Body of pancreas (tissue), 4 donors: ENCODE measurements at places on chromosomes 5 and 9. TPM values are rescaled to one million over a fixed set of nuclear protein-coding genes. Genes with fewer than 3 reads are reported as not detected.

ACTBL2 gene
- not detected for total RNA-seq

AFAP1L1 gene
- 2.9 TPM for total RNA-seq

HNRNPAB gene
- 73.8 TPM for total RNA-seq

MEIKIN gene
- total RNA-seq = 39.2 TPM

ADRA1B gene
- total RNA-seq = 0.26 TPM

SRP19 gene
- 42.3 TPM for total RNA-seq

TAF1L gene
- not detected for total RNA-seq

ARL10 gene
- 2.9 TPM for total RNA-seq

LCN15 gene
- total RNA-seq = not detected

GRCh38 chr9:101849102-101849707, 110.8 kb upstream of the GRIN3A start:
- no peak overlapping the region for H3K27ac ChIP-seq
- no peak for DNase-seq
- H3K27me3 ChIP-seq = no peaks in the 10 kb centered on the region
- H3K4me1 ChIP-seq = no peaks in the 10 kb centered on the region

DNA sequence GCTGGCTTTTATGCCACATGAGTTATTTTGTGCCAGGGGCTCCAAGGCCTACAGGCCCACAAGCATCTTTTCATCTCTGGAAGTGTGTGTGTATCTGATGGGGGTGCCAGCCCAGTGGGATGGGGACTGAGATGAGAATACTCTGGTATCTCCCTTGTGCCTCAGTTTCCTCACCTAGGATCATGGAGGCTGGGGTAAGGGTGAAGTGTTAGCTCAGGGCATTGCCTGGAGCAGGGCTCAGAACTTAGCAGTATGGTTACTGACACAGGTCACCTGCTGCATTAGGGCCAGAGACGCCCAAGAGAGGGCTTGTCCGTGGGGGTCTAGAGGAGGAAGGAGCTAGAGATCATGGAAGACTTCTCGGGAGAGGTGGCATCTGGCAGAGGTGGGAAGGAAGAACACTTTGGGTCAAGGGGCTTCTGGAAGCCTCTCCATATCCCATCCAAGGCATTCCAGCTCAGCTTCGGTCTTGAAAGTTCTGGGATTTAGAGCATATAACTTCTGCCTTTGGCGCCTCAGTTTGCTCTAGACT, 742 bp upstream of the WNK2 start:
- no peak overlapping the region for H3K27ac ChIP-seq
- H3K36me3 ChIP-seq = no peaks in the 10 kb centered on the region
- H3K4me3 ChIP-seq = no peak overlapping the region
- no peaks in the 10 kb centered on the region for H3K27me3 ChIP-seq

DNA sequence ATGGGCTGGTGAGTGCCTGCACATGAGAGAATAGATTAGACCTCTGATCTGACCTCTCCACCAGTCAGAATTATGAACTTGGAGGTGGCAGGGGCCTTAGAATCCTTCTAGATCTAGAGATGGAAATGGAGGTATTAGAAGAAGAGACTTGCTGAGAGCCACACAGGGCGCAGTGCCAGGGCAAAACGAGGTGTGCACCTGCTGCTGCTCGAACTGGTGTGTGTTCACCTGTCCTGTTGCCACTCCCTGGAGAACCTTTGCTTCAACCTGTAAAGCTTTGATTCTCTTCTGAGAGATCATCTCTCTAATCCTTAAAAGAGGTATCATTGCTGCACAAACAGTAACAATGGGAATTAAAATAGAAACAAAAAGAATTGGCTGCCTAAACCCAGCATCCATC, 24.9 kb downstream of the FRMPD1 start:
- no peak overlapping the region for H3K4me3 ChIP-seq
- no peaks in the 10 kb centered on the region for H3K27me3 ChIP-seq
- no peak overlapping the region for H3K27ac ChIP-seq
- no peaks in the 10 kb centered on the region for H3K36me3 ChIP-seq
- H3K4me1 ChIP-seq = no peaks in the 10 kb centered on the region

DNA sequence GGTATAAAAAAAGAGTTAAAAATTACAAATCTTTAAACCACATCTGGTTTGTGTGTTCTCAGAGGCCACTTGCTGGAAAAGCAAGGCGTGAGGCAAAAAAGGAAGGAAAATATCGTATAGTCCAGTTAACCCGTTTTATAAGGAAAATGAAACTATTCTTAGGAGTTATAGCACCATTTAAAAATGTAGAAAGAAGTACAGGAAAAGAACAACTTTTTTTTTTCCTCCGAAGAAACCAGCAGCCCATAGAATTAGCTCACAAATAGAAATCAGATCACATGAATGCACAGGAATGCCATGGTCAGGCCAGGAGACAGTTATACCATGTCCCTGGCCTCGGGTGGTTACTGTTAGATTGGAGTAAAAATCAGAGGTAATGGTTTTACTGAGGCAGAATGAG, 241.6 kb downstream of the FBXL7 start:
- H3K27ac ChIP-seq = no peak overlapping the region
- no peak overlapping the region for H3K4me3 ChIP-seq
- H3K36me3 ChIP-seq = no peaks in the 10 kb centered on the region
- no peaks in the 10 kb centered on the region for H3K27me3 ChIP-seq
- no peak for DNase-seq
- H3K4me1 ChIP-seq = no peaks in the 10 kb centered on the region

- H3K4me1 ChIP-seq = no peaks in the 10 kb centered on the region
- no peak for DNase-seq
- no peaks in the 10 kb centered on the region for H3K36me3 ChIP-seq
- no peak overlapping the region for H3K4me3 ChIP-seq
- H3K27me3 ChIP-seq = no peaks in the 10 kb centered on the region
Observed at GRCh38 chr5:57664700-57665099, 182.1 kb upstream of the ACTBL2 start.

- H3K4me1 ChIP-seq = peaks cover 97% of the 10 kb centered on the region
- H3K36me3 ChIP-seq = no peaks in the 10 kb centered on the region
- peak overlapping the region; percentile 79 for H3K27ac ChIP-seq
- no peak overlapping the region for H3K4me3 ChIP-seq
- no peak for DNase-seq
Observed at GRCh38 chr9:33798545-33798944, 3.2 kb downstream of the PRSS3 start.

- no peaks in the 10 kb centered on the region for H3K36me3 ChIP-seq
- peak; percentile 3 for DNase-seq
- no peaks in the 10 kb centered on the region for H3K27me3 ChIP-seq
- H3K4me3 ChIP-seq = no peak overlapping the region
- H3K4me1 ChIP-seq = no peaks in the 10 kb centered on the region
- no peak overlapping the region for H3K27ac ChIP-seq
Observed at GRCh38 chr5:87074934-87075541, 192.6 kb upstream of the RASA1 start.

- H3K4me3 ChIP-seq = no peak overlapping the region
- H3K36me3 ChIP-seq = no peaks in the 10 kb centered on the region
- H3K27ac ChIP-seq = peak overlapping the region; percentile 26
- H3K27me3 ChIP-seq = peaks cover 53% of the 10 kb centered on the region
- peak; percentile 12 for DNase-seq
- H3K4me1 ChIP-seq = peaks cover 36% of the 10 kb centered on the region
Observed at GRCh38 chr5:51378448-51379330, 4.6 kb upstream of the ISL1 start.

GRCh38 chr5:65434122-65434521, 47.6 kb downstream of the ADAMTS6 start:
- H3K4me1 ChIP-seq = no peaks in the 10 kb centered on the region
- no peak overlapping the region for H3K4me3 ChIP-seq
- no peak for DNase-seq
- H3K27me3 ChIP-seq = no peaks in the 10 kb centered on the region
- H3K36me3 ChIP-seq = no peaks in the 10 kb centered on the region
